Stimulated activated CD8-positive, alpha-beta memory T cell treated with anti-CD3 and anti-CD28 coated beads, Interleukin-7, amount 100 ng/mL, for 1 hour (primary cell): ENCODE measurements at places on chromosomes 4 and X.

GRCh38 chr4:140186651-140187315 is 32.8 kb upstream of the MAML3 start:
- DNase-seq: no peak

GRCh38 chrX:102029026-102029425 is 96.5 kb upstream of the TCEAL2 start:
- no peak for DNase-seq

DNA sequence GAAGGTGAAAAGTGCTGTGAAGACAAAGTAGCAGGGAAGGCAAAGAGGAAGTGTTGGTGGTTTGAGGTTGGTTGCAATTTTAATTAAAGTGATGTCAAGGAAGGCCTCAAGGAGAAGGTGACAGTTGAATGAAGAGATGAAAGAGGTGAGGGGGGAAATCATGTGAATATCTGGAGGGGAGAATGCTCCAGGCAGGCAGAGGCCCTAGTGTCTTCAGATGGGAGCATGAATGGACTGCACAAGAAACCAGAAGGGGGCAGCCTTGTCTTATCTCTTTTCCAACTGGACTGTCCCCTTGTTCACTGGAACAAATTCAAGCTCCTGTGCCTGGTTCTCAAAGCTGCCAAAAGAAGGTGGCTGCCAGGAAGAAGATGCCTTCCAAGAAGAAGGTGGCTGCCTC is 68.4 kb downstream of the MAOB start:
- no peak for DNase-seq

GRCh38 chrX:46260499-46260898 is 284.7 kb downstream of the ZNF674 start:
- DNase-seq: no peak

DNA sequence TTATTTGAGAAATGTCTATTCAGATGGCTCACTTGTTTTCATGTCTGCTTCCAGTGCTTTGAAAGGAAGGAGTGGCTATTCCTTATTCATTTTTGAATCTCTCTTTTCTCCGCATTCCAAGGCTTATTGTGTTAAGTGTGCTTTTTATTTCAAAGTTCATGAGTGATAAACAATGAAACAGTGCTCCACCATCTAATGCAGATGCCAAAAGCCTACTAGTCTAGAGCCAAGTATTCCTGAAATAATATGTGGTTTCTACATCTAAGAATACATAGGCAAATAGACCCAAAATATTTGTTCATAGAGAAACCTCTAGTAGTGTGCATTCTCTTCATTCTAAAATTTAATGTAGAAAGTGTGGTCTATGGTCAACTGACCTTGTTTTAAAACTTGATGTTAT is 187.3 kb downstream of the GABRB1 start:
- DNase-seq: no peak

GRCh38 chr4:2914256-2915126 is 48.7 kb downstream of the NOP14 start:
- no peak for DNase-seq

DNA sequence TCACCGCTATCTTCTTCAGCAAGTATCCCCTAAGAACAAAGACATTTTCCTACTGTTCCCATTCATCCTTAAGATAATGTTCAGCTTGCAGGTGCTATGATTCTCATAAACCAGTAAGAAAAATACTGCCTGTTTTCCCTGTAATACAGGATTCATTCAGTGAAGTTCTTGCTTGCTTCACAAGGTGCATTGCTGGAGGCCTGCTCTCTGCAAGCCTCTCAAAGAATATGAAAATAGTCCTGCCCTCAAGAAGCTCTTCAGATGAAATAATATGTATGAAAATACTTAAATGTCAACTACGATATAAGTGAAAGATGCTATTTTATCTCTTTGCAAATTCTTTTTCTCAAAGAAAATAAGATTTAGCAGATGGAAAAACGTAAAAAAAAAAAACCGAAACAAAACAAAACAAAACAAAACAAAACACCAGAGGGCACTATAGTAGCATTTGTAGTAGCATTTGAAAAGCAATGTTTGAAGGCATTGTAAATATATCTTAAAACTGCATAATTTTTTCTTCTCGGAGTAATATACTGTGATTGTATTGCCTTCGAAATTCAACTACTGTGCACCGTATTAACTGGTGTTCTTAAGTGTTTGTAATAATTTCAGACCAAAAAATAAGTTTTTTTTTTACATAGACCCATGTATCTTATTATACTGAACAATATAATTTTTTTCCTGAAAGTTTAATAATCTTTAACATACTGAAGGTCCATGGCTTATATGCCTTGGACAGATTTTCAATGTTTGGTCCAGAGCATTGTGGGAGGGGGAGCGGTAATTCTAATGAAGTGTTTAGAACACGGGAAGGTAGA is 26.0 kb downstream of the ADH4 start:
- DNase-seq: no peak

GRCh38 chrX:139734996-139735395 is 27.0 kb upstream of the MCF2 start:
- DNase-seq: no peak

- no peak for DNase-seq
These were observed at the start of gene PRSS48 for GRCh38 chr4:151276787-151277562. Gene PRSS48, plus strand, starts transcription at chr4:151277161. Its CDS starts 12 bp downstream, at chr4:151277173.

DNA sequence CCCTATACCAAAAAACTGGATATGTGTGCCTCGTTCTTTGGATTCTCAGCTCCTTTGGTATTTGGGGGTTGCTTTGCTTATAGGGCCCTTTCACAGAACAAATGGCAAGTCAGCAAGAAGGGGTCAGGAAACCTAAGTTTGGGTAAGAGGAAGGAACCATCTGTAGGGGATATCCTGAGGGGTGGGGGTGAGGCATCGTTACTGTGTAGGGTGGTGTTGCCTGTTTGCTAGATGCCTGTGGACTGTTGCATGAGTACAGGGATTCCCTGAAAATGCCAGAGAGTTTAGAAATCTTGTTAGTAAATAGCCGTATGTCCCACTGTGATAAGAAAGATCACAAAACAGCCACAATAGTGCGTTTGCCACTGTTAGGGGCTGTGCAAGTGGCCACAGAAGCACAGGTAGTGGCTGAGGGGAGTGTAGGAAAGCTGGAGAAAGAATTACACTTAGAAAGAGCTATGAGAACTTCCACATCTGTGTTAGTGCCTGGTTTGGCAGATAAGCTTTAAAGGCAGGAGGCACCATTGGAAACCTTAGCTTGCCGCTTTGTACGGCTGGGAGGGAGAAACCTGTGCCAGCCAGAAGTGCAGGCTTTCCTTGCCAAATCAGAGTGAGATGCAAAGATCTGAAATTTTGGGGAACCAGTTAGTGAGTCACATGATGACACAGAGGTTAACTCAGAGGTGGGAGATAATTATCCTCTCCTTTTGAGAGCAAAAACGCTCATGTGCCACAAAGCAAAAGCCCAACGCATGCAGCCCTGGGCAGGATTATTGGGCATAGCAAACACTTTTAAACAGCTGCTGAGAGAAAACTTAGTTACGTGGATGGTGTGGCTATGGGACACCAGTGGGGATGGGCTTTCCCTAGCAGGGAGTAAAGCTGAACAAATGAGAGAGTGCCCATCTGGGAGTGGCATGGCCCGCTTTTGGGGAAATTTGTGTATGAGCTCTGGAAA is 343.7 kb downstream of the ARAP2 start:
- no peak for DNase-seq

DNA sequence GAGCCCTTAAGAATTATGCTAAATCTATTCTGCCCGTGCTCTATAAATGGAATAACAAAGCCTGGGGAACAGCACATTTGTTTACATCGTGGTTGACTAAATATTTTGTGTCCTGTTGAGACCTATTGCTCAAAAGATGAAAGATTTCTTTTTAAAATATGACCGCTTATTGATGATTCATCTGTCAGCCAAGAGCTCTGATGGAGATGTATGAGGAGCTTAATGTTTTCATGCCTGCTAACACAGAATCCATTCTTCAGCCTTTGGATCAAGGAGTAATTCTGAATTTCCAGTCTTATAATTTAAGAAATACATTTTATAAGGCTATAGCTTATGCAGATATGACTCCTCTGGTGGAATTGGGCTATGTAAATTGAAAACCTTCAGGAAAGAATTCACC is 271.3 kb upstream of the FAT4 start:
- no peak for DNase-seq

DNA sequence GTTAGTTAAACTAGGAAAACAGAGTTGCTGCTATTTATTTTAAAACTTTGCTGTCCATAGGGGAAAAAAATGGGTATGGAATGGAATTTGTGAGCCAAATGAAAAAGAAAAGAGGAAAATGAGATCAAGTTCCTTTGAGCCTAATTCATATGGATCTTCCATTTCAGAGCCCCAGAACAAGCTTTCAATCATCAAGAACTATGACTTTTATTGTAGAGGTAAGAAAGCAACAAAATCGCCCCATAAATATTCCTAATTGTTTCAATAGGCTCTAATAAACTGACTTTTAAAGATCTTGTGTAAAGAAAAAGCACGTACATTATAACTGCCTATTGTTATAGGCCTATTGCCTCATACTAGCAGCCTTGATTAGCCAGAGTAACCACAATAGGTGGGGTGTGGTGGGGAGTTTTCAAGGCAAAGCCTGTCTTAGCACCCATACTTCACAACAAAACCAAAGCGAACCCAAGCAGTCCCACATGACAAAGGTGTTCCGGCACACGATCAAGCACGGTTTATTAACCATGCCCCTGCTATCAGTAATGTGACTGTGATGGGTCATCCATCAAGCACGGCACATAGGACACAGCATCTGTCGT is 44.4 kb downstream of the RBM47 start:
- no peak for DNase-seq

DNA sequence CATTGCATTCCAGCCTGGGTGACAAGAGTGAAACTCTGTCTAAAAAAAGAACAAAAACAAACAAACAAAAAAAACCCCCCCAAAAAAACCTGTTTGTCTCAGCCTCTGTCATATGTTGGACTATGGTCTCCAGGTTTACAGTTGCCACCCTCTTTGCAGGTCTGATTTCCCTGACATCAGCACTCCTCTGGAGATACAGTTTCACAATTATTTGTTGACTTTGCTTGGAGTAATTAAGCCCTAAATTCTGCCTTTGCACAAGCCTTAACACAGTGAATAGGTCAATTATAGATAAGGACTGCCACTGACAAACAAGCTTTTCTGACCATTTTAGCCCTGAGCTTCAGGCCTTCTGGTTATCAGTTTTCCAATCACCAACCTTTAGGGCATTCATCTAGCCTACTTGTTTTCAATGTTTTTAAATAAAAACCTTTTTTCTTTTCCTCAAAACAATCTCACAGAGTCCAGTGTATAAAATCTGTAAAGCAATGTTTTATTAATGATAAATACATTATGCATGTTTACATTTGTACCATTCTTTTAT is 20.4 kb upstream of the MAPK10 start:
- DNase-seq: no peak

- no peak for DNase-seq
These were observed 67.2 kb downstream of the GPAT3 start for GRCh38 chr4:83603129-83603528.

GRCh38 chrX:49644991-49645637 is 46.3 kb downstream of the GAGE1 start:
- DNase-seq: no peak

DNA sequence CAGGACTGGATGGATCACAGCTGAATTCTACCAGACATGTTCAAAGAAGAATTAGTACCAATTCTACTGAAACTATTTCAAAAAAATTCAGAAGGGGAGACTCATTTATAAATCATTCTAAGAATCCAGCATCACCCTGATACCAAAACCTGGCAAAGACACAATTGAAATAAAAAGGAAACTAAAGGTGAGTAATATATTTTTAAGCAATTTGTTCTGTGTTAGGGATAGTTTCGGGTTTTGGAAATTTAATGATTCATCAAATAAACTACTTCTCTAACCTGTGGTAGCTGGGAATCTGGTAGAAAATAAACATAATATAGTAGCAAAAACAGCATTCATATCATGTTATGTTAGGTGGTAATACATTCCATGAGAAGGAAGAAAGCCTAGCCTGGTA is 662.2 kb upstream of the BOD1L1 start:
- no peak for DNase-seq

DNA sequence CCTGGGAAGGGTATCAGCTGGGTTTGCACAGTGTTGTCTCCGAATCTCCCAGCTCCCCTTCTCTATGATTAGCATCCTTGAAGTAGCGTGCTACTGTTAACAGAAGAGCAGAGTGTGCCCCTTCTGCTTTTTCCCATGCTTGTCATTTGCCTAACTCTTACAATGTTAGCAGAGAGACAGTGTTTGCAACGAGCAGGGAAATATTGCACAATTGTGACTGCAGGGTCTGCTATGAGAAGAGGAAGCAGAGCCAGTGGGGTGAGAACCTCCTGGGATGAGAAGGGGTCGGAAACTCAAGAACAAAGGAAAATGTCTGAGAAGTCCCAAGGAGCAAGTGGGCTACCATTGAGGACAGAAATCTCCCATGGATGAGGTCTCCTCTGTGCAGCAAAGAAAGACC is 7.8 kb upstream of the CHRNA9 start:
- DNase-seq: no peak

DNA sequence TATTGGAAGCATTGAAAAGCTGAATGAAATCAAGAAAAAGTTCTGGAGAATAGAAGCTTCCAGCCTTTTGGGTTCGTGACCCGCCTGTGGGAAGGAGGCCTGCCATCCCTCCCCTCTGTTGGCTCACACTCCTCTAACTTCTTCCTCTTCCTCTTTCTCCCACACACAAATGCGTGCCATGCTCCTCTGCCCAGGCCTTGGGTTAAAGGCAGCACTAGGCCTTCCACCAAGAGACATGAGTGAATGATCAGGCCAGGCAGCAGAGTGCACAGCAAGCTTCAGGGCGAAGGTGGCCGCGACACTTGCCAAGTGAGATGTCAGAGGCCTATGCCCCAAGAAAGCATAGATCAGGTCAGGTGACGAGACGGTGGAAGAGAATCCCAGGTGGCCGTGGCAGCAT is 38.4 kb downstream of the FAM193A start:
- DNase-seq: no peak

GRCh38 chr4:152957437-152958171 is 21.5 kb downstream of the FHDC1 start:
- DNase-seq: no peak

GRCh38 chr4:167185465-167185864 is 48.8 kb downstream of the SPOCK3 start:
- DNase-seq: no peak

DNA sequence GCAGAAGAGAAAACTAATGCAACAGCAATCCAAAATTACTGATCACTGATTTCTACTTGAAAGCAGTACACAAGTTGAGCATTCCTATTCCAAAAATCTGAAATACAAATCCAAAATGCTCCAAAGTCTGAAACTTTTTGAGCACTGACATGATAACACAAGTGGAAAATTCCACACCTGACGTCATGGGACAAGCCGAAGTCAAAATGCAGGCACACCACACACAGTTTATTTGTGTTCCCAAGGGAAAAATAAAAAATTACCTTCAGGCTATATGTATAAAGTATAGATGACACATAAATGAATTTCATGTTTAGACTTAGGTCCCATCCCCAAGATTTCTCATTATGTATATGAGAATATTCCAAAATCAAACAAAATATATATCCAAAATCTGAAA is 20.7 kb downstream of the ANKRD50 start:
- no peak for DNase-seq
